ENCODE measurements at places on chromosomes 12 and 14. TPM values are rescaled to one million over a fixed set of nuclear protein-coding genes. Genes with fewer than 3 reads are reported as not detected.

The SLC17A8 gene
- total RNA-seq = not detected

The VRTN gene
- total RNA-seq = not detected

The DYNC1H1 gene
- 437 TPM for total RNA-seq

The HOXC4 gene
- 0.47 TPM for total RNA-seq

DNA sequence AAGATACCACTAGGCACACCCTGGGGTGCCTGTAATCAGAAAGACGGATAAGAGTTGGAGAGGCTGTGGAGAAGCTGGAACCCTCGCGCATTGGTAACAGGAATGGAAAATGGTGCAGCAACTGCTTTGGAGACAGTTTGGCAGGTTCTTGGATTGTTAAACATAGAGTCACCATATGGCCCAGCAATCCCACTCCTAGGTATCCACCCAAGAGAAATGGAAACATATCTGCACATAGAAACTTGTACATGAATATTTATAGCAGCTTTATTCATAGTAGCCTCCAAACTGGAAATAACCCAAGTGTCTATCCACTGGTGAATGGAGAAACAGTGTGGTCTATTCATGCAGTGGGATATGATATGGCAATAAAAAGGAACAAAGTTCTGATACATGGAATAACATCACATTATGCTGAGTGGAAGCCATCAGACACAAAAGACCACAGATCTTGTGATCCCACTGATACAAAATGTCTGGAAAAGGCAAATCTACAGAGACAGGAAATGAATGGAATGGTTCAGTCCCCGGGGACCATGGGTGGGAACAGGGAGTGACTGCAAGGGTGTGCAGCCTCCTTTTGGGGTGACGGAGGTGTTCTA, 45.4 kb downstream of the JAG2 start:
- H3K27ac ChIP-seq = no peak overlapping the region
- peaks cover 3% of the 10 kb centered on the region for H3K27me3 ChIP-seq
- H3K36me3 ChIP-seq = no peaks in the 10 kb centered on the region
- DNase-seq = no peak

GRCh38 chr14:37466003-37466622, 128.9 kb downstream of the FOXA1 start:
- no peak overlapping the region for H3K4me3 ChIP-seq
- no peaks in the 10 kb centered on the region for H3K4me1 ChIP-seq
- H3K27ac ChIP-seq = no peak overlapping the region
- H3K27me3 ChIP-seq = no peaks in the 10 kb centered on the region
- no peak for DNase-seq

DNA sequence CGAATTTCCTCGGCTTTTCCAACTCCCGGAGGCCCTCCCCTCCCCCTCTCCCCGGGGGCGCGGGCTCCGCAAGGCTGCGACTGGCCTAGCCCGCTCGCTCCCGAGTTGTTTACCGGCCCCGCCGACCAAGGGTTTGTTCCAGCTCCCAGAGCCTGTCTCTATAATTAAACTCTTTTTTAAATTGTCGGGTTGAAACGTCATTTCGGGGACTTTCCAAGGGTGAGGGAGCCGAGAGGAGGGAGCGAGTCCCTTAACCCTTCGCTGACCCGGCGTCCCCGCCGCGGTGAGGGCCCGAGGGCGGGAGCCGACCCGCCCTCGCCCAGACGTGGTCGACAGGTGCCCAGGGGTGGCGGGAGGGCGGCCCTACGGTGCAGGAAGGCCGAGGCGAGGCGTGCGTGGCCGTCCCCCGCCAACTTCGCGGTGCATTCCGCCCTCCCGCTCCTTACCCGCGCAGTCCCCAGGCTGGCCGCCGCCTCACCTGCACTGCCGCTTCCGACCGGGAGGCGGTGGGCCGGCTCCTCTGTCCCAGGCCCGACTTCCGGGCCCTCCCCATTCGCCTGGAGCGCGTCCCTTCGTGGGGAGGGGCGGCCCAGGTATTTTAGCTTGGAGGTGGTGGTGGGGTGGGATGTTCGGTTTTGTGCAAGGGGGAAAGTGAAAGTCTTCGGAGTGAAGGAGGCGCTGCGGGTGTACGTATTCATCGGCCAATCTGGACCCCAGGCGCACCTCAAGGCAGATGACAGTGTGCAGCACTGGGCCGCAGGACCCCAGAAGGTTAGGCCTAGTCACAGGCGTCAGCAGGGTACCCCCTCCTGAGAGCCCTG, 2.9 kb upstream of the ZFP36L1 start:
- H3K4me1 ChIP-seq = peaks cover 15% of the 10 kb centered on the region
- peak overlapping the region; percentile 100 for H3K27ac ChIP-seq
- H3K27me3 ChIP-seq = no peaks in the 10 kb centered on the region
- peak overlapping the region; percentile 86 for H3K4me3 ChIP-seq
- peaks cover 5% of the 10 kb centered on the region for H3K36me3 ChIP-seq

DNA sequence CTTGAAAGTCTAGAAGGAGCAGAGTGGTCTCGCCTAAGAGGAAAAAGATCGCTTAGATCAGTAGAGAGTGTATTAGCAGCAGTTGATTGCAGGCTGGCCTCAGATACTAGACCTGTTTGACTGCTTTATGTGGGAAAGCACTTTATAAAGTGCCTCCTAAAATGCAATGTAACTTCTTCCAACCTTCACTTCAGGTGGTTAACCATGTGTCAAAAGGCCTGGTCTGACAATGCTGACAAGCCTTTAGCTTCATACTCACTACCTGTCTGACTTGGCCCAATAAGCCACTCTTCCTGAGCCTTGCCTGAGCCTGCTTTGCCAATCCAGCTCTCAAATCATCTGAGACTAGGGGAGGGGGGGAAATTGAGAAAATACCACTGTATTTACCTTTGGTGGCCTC, 14.6 kb downstream of the MGAT4C start:
- no peaks in the 10 kb centered on the region for H3K36me3 ChIP-seq
- DNase-seq = no peak
- no peak overlapping the region for H3K27ac ChIP-seq

GRCh38 chr14:26261368-26262122, 336.3 kb downstream of the NOVA1 start:
- no peaks in the 10 kb centered on the region for H3K36me3 ChIP-seq
- no peak overlapping the region for H3K4me3 ChIP-seq
- H3K27ac ChIP-seq = no peak overlapping the region

DNA sequence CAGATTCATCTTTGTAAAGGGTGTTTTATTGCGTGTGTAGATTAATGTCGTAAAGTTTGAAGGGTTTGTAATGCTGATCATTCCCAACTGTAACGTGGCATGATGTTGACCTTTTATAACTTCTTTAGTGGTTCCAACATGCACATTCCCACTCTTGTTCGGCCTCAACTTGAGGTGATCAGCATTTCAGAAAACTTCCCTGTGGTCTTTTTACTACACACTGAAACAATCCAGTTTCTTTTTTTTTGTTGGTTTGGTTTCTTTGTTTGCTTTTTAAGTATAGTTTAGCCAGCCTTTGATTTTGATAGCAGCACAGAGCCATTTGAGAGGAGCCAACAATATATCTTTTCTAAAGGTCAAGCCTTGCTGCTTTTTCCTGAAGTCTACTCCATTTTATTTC, 22.8 kb downstream of the UTP20 start:
- H3K4me3 ChIP-seq = no peak overlapping the region
- peaks cover 90% of the 10 kb centered on the region for H3K36me3 ChIP-seq
- H3K27me3 ChIP-seq = no peaks in the 10 kb centered on the region

DNA sequence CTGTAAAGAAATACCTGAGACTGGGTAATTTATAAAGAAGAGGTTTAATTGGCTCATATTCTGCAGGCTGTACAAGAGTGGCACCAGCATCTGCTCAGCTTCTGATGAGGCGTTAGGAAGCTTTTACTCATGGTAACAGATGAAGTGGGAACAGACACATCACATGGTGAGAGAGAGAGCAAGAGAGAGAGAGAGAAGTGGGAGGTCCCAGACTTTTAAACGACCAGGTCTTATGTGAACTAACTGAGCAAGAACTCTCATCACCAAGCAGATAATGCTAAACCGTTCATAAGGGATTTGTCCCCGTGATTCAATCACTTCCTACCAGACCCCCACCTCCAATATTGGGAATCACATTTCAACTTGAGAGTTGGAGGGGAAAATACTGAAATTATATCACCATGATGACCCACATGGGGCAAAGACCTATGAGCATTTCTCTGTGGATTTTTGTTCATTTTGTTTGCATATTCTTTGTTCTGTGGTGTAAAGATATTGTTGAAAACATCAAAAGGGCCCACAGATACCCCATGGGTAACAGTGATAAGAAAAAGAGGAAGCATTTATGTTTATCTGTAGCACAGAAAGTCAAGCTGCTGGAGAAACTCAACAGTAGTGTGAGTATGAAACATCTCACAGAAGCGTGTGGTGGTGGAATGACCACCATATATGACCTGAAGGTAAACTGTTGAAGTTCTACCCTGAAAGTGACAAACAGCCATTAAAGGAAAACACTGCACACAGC, 135.2 kb upstream of the PDE3A start:
- no peak overlapping the region for H3K27ac ChIP-seq
- H3K4me1 ChIP-seq = no peaks in the 10 kb centered on the region
- H3K4me3 ChIP-seq = no peak overlapping the region
- no peak for DNase-seq

DNA sequence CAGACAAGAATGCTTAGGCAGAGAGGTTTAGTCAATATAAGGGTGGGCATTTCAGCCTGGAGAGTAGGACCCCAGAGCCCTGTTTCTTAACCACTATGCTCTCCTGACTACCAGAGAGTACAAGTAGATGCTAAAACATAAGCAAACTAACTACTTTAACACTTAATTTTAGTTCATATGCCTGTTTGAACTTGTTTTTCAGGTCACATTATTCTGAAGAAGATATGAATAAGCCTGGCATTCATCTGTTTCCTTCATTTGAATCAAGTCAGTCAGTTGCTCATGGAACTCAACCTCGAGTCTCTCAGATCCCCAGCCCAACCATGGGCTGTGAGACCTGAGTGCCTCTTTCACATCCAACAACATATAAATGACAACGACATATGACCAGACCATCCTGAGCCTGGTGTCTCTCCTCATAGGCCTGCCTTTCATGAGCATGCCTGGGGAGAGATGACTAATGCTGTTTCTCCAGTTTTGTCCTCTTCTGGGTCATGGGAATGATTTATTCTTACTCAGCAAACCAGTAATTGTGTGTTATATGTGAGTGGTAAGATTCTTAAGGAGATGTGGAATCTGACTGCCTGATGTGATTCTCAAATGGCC, 251.1 kb upstream of the BTG1 start:
- H3K36me3 ChIP-seq = no peaks in the 10 kb centered on the region
- no peaks in the 10 kb centered on the region for H3K27me3 ChIP-seq
- DNase-seq = no peak
- no peak overlapping the region for H3K4me3 ChIP-seq
